ENCODE measurements at places on chromosomes 1 and 21. TPM values are rescaled to one million over a fixed set of nuclear protein-coding genes. Genes with fewer than 3 reads are reported as not detected.

TMEM269 gene
- 0.28 TPM for polyA plus RNA-seq

PTAFR gene
- polyA plus RNA-seq: 0.49 TPM

OVAAL gene
- not detected for polyA plus RNA-seq

REN gene
- not detected for polyA plus RNA-seq

SEMA4A gene
- polyA plus RNA-seq: 5.6 TPM

GPATCH2 gene
- 12.3 TPM for polyA plus RNA-seq

ATP1A2 gene
- 4.9 TPM for polyA plus RNA-seq

UTS2 gene
- polyA plus RNA-seq: not detected

LDLRAD1 gene
- polyA plus RNA-seq: not detected

PRDM16 gene
- polyA plus RNA-seq: 0.16 TPM

Measured in GM23338 (cell line).